PC-9 (cell line): ENCODE measurements at places on chromosomes 16 and 17.

GRCh38 chr17:67203818-67204217, 41.2 kb downstream of the HELZ start:
- no peak overlapping the region for H3K4me3 ChIP-seq
- DNase-seq = no peak
- H3K4me1 ChIP-seq = no peaks in the 10 kb centered on the region

DNA sequence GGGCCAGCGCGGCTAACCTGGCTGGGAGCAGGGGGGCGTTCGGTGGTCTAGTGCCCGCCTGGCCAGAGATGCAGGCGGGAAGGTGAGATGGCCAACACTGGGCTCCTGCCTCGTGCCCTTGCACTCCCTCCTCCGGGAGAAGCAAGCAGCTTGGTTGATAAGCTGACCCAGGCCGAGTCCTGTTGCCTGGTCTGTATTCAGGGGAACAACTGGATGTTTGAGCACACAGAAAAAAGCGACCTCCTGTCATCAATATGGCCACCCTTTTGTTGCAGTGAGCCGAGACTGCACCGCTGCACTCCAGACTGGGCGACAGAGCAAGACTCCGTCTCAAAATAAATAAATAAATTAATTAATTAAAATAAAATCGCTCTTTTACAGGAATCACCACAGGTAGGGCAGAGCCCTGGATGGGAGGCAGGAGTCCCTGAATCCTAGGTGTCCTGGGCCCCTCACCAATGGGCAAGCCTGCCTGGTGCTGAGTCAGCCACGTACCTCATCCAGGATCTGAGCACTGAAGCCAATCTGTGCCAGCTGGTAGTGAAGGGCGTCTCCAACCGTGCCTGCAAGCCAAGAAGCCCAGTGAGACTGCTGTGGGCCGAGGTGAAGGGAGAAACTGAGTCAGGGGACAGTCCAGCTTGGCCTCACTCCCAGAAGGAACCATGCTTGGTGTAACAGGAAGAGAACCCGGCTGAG, 31.8 kb downstream of the HASPIN start:
- H3K27ac ChIP-seq = peak overlapping the region; percentile 43
- H3K4me1 ChIP-seq = peaks cover 11% of the 10 kb centered on the region
- no peaks in the 10 kb centered on the region for H3K27me3 ChIP-seq
- DNase-seq = peak; percentile 34
- H3K4me3 ChIP-seq = peak overlapping the region; percentile 94

- DNase-seq = no peak
- H3K4me3 ChIP-seq = no peak overlapping the region
- H3K4me1 ChIP-seq = peaks cover 28% of the 10 kb centered on the region
Measured at GRCh38 chr17:64063766-64064224, 43.4 kb upstream of the ICAM2 start.

DNA sequence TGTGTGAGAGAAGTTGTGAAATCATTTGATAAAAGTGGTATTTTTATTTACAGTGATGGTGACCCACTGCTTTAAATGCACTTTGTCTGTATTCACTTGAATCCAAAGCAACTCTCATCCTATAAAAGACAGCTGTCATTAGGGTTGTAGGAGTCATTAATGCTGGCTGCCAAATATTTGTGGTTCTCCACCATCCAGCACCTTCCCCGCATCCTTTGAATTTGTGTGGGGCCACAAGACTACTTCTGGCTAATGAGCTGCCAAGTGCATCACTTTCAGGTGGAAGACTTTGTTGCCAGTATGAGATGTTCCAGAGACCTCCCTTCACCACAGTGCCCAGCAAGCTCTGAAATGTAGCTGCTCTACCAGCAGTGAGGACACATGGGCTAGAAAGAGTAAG, 43.4 kb downstream of the CMTM3 start:
- H3K4me3 ChIP-seq = no peak overlapping the region
- DNase-seq = no peak
- H3K4me1 ChIP-seq = no peaks in the 10 kb centered on the region
- no peaks in the 10 kb centered on the region for H3K36me3 ChIP-seq
- no peaks in the 10 kb centered on the region for H3K27me3 ChIP-seq
- H3K27ac ChIP-seq = no peak overlapping the region

DNA sequence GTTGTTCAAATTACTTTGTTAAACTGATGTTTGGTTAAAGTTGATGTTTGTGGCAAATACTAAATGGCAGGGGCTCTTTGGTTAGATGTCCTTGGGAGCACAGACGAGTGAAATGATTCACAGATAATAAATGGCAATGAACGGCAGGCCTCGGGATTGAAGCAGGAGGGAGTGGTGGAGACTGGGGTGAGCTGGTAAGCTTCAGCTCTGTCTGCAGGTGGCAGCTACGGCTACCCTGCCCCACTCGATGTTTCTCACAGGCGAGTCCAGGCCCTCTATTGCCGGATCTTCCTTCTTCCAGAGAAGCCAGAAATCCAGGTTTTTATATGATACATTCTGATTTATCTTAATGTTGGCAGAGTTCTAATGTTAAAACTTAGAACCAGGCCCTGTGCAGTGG, 144.8 kb upstream of the CACNG5 start:
- H3K27ac ChIP-seq = no peak overlapping the region
- peaks cover 27% of the 10 kb centered on the region for H3K4me1 ChIP-seq
- DNase-seq = no peak
- 0 out of 2 replicates have a peak, but pooled peaks cover 10% of the 10 kb centered on the region for H3K36me3 ChIP-seq
- no peak overlapping the region for H3K4me3 ChIP-seq
- no peaks in the 10 kb centered on the region for H3K27me3 ChIP-seq
